ENCODE measurements at places on chromosomes 6 and 20.

- no peak for DNase-seq
These were observed 328.4 kb downstream of the ESR1 start for GRCh38 chr6:152135755-152136448.

GRCh38 chr6:121794630-121795029 lies 359.2 kb downstream of the GJA1 start:
- no peak for DNase-seq

DNA sequence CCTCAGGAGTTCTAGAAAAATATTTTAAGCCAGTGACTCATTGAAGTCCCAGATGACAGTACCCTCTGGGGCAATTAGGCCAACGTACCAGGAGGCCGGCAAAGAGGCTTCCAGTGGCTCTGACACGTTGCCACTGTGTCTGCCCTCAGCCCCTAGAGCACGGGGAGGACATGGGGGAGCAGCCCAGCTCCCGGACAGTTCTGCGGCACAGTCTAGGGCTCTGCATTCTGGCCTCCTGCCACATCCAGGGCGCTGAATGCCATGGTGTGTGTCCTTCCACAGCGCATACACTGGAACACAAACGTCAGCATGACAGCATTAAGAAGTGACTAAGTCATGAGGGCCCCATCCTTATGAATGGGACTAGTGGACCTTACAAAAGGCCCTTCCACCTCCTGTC lies 156.2 kb downstream of the RNASET2 start:
- no peak for DNase-seq

GRCh38 chr6:112603726-112604125 lies 256.6 kb downstream of the RFPL4B start:
- no peak for DNase-seq

DNA sequence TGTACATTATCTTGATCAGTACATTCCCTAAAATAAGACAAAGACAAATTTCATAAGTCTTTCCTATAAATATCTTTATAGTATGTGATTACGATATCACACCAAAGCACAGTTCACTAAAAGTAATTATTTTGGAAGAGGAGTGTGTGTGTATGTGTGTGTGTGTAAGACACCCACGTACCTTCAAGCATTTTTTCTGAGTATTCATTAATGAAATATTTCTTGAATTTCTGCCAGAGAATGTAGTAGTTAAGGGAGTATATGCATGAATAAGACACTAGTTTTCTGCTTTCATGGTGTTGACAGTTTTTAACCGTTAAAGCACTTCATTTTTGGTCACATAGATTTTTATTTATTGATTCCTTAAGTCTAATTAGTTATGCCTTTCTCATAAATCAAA lies 36.8 kb downstream of the MANEA start:
- no peak for DNase-seq

- DNase-seq = no peak
These were observed 490.6 kb downstream of the DHX35 start for GRCh38 chr20:39452583-39453340.

- no peak for DNase-seq
These were observed 449.0 kb downstream of the QKI start for GRCh38 chr6:163863565-163863964.

DNA sequence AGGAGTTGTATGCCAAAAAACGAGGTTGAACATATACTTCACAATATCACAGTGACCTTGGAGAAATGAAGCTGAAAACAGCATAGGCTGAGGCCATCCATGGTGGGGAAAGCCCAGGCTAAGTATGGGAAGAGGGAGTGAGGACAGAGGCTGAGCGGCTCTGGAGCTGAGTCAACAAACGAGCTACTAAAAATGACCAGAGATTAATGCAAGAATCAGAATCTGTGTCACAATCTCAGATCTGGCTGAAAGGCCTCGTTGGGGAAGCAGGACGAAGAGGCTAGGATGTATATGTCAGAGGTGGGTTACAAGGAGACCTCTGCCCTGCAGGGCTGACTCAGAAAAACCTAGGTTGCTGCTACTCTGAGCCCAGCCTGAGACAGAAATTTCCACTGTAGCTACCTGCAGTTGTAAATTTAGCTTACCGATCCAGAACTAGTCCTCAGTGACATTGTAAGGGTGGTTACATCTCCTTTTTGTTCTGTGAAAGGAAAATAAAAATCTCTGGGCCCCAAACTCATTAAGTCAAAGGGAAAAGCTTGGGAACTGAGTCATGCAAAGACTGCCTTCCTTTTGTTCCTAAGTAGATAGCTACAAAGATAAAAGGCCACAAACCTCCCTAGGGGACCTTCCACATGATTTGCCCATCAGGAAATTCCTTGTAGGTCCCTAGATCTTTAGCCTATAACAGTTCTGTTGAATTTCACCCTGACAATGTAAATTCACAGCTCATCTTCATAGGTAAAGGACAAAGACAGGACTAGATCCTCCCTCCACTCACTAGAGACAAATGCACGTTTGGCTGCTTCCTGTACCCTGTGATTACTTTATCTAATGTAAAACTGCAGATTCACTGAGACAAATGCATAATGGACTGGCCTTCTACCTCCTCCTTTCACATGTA lies 8.5 kb upstream of the TUBB2A start:
- DNase-seq = no peak

- peak; percentile 69 for DNase-seq
These were observed 14.7 kb downstream of the MUCL3 start for GRCh38 chr6:30955367-30956042.

DNA sequence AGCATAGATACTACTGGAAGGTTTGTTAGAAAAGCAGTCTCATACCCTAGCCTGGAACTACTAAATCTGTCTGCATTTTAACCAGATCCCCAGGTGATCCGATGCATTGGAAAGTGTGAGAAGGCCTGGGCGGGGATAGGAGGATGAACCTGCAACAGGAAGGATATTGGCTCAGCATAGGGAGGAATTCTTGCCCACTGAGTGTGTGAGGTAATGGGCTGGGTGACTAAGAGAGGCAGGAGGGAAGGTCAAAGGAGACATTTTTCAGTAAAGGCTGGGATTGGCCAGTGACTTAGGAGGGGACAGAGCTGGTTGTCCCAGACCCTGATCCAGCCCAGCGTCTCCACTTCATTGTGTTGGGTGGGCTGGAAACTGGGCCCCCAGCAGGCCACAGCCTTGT lies 191.0 kb upstream of the LRFN2 start:
- no peak for DNase-seq

- DNase-seq = no peak
These were observed 10.5 kb upstream of the MAP1LC3A start for GRCh38 chr20:34547844-34548613.

DNA sequence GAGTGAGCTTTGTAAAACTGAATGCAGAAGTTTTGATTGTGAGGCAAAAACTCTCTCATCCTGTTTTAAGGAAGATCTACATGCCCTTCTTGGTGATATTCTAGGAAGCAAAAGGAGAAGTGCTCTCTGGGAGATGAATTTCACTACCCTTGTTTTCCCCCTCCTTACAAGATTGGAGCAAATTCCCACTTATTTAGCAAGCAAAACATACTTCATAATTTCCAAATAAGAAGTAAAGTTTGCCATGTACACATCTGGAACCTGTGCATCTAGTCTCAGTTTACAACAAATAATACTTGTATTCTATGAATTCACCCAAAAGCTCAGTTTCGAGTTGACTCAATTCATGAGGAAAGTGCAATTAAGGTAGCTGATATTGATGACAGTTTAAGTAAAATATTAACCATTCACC lies 27.6 kb upstream of the IFNGR1 start:
- no peak for DNase-seq

DNA sequence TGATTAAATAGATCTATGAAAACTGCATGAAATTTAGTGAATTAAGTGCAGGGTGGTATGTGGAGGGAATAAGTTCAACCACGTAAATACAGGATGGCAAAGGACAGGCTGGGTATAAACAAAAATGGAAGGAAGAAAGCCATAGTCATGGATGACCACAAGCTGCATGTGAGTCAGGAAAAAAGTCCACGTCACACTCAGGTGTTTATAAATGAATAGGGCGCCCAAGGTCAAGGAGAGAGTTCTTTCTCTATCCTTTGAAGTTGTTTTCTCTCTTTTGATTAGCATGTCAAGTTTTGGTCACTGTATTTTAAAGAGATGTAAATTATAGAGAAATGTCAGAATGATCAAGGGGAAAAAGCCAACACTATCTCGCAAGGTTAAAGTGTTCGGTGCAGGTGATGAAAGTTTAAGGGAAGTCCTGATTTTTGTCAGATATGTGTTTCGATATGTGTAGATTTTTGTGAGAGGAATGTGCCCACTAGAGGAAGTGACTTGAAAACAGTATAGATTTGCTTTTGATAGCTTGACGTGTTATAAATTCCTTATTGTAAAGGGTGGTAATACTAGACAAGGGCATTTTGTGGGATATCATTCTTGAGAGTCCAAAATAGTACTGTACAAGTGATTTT lies 58.7 kb downstream of the MAP3K4 start:
- DNase-seq = no peak

DNA sequence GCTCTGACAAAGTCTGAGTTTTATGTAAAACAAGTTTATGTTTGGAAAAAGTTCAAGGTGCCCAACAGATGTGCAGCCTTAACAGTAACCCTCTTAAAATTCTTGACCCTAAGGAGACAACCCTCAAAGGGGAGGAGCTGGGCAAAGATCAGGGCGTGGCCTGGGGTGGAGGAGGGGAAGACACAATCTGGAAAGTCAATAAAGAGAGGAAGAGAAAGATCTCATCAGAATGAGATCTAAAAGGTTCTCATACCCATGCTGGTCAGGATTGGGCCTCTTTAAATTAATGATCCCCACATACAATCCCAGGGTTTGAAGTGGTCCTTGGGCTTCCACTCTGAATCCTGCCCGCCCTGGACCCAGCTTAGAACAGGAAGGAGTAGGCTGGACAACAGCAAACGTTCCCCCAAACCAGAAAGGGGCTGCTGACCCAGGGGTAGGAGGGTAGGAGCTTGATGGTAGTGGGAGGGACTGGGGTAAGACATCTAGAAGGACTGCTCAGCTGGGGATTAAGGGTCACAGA lies 33.0 kb downstream of the FOXP4 start:
- DNase-seq = no peak

- no peak for DNase-seq
These were observed 20.8 kb downstream of the UCKL1 start for GRCh38 chr20:63935447-63935846.
